ENCODE measurements at places on chromosomes 2 and 18.

DNA sequence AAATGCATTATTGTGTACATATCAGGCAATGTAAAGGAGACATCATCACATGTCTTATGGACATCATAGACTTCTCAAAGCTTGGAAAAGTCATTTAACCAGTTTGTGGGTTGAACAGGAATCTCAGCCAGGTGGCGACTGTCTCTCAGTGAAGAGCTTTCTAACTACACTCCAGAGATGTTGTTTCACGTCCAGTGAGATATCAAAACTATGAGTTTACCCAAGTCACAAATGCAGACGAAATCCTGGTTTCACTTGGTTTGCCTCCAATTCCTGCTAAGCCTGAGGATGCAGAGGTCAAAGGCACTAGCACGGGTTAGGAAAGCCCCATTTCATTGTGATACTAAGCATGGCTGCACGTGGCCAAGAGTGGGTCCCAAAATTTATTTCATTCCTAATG, 384.5 kb upstream of the MEIS1 start:
- DNase-seq: no peak

DNA sequence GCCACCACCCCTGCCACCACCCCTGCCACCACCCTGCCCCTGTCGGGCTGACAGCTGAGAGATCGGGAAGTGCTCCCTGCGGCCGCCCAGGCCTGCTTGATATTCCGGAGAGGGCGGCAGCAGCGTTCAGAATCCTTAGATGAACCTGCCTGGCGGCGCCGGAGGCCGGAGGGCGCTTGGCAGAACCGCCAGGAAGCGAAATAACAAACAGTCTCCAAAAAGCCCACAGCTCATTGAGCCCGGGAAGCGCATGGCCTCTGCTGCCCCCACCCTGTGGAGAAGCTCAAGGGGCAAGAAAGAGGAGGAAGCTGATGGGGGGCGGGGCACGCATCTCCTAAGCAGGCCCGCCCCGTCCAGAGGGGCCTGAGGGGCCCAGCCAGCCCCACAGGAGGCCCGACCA, 92.2 kb upstream of the MBOAT2 start:
- no peak for DNase-seq

- DNase-seq: no peak
These were observed 850.6 kb downstream of the CNTNAP5 start for GRCh38 chr2:124875627-124876244.

- DNase-seq: no peak
These were observed 194.2 kb downstream of the TXNL1 start for GRCh38 chr18:56444201-56444600.

DNA sequence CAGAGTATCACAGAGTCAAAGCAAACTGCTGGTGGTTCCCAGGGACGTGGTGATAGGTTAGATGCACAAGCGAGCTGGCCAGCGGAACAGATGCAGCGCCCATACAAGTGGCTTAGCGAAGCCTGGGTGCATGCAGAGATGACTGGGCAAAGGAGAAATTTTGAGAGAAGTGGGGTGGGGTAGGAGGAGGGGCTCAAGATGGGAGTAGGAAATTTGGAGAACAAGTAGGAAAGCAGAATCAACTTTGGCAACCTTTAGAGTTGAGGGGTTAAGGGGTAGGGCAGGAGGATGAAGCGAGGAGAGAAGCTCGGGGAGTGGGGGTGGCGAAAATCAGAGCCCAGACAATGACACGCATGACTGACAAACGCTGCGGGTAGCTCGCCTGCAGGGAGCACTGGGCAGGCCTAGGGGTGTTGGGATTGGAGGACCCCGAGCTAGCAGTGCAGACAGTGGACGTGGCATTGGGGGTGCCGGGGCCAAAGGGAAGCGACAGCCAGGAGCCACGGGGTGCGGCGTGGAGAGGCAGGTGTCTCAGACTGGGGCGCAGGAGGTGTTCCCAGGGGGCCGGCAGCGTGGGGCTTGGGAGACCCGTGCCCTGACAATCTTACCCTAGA, 431 bp downstream of the FAM98A start:
- peak; percentile 35 for DNase-seq

DNA sequence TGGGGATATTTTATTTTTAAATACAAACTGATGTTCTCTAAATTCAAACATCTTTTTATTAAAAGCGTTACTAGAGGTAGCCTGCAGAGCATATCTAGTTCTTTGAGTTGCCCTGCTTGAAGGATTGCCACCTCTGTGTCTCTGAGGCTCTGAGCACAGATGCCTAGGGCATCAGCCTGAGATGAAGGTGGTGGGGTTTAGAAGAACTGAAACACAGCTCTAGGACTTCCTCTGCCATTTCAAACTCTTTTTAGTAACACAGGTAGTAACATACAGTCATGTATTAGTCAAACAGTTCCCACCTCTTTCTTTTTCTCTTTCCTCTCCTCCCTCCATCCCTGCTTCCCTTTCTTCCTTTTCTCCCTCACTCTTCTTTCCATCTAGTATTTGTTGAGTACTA, 57.6 kb downstream of the TTC21B start:
- no peak for DNase-seq

DNA sequence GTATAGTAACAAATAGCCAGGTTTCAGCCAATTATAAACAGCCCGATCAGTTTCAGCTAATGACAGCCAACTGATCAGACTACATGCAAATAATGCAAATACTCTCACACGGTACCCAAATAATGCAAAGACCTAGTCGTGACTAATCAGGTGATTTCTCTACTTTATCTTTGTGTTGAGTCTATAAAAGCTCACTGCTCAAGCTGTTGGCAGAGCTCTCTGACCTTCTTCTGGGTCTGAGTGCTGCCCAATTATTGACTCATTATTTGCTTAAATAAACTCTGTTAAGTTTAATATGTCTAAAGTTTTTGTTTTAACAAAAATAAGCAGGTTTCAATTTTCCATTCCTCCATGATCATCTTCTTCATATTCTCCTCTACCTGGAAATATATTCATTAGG, 1971.7 kb downstream of the SUCLG1 start:
- DNase-seq: no peak

GRCh38 chr18:34697233-34697632, 12.9 kb upstream of the DTNA start:
- DNase-seq: peak; percentile 19

DNA sequence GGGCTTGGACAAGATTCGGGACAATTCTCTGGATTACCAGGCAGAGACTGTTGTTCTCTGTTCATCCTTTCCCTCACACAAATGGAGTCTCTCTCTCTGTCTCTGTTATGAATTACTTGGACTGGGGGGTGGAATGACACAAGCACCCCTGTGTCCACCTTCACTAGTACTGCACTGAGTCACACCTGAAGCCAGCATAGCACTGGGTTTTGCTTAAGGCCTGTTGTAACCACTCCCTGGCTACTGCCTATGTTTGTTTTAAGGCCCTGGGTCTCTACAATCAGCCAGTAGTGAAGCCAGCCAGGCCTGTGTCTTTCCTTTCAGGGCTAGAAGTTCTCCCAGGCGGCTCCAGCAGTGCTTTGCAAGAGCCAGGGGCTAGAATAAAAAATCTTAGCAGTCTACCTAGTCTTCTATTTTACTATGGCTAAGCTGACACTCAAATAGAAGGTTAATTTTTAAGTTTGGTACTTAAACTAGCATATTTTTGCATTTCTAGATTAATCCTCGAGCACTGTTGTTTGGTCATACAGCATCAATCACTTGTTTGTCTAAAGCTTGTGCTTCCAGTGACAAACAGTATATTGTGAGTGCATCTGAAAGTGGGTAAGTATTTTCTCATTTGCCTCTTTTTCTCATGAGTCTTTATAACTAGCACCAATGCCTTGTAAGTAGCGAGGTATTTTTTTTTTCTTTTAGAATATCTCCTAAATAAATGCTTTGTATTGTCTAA, 27.8 kb downstream of the WDR7 start:
- no peak for DNase-seq

DNA sequence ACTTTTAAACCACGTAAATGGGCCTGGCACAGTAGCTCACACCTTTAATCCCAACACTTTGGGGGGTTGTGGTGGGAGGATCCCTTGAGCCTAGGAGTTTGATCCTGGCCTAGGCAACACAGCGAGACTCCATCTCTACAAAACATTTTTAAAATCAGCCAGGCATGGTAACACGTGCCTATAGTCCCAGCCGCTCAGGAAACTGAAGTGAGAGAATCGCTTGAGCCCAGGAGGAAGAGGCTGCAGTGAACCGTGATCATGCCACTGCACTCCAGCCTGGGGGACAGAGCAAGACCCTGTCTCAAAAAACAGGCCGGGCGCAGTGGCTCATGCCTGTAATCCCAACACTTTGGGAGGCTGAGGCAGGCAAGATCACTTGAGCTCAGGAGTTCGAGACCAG, 12.2 kb downstream of the ROCK1 start:
- no peak for DNase-seq
